ENCODE measurements at places on chromosomes 16 and 17. TPM values are rescaled to one million over a fixed set of nuclear protein-coding genes. Genes with fewer than 3 reads are reported as not detected.
A peak's percentile ranks its signal among the peaks of the same experiment; 100 is the strongest.

Gene SLFN13
- polyA plus RNA-seq: 27.1 TPM

- DNase-seq: no peak
Measured at GRCh38 chr16:66182592-66182991, 183.9 kb upstream of the CDH5 start.

Gene MT4
- not detected for polyA plus RNA-seq

DNA sequence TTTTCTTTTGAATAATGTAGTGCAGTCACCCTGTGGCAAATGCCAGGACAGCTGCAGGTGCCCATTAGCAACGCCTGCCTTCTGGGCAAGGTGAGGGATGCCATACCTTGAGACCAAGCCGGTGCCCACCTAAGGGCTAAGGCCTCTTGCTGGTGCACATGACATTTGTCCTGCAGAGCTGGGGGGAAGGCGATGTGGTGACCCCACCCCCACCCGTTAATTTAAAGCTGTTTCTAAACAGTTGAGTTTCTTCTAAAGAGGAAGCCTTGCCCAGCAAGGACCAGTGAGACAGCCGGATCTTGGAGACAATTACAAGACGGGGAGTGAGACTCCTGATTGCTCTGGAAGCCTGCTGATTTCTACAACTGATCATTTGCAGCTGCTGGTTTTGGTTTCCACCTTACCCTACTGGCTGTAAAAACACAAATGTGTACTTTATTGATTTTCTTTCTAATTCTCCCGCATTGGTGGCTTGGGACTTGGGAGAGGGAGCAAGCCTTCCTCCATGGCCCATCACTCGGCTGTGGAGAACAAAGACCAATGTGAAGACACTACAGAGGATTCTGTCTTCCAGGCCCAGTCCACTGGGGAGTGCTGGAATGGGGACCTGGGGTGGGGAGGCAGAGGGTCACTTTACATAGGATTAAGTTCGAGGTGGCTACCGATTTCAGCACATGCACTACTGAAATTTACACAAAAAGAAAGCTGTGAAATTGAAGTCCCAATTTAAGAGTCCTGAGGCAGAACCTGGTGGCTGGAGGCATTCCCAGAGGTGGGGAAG, 2.7 kb downstream of the CDK5R1 start:
- DNase-seq: no peak

GRCh38 chr17:8187517-8188262, 2.3 kb downstream of the BORCS6 start:
- DNase-seq: peak; percentile 92

GRCh38 chr17:50188531-50188920, 12.9 kb downstream of the COL1A1 start:
- DNase-seq: no peak

DNA sequence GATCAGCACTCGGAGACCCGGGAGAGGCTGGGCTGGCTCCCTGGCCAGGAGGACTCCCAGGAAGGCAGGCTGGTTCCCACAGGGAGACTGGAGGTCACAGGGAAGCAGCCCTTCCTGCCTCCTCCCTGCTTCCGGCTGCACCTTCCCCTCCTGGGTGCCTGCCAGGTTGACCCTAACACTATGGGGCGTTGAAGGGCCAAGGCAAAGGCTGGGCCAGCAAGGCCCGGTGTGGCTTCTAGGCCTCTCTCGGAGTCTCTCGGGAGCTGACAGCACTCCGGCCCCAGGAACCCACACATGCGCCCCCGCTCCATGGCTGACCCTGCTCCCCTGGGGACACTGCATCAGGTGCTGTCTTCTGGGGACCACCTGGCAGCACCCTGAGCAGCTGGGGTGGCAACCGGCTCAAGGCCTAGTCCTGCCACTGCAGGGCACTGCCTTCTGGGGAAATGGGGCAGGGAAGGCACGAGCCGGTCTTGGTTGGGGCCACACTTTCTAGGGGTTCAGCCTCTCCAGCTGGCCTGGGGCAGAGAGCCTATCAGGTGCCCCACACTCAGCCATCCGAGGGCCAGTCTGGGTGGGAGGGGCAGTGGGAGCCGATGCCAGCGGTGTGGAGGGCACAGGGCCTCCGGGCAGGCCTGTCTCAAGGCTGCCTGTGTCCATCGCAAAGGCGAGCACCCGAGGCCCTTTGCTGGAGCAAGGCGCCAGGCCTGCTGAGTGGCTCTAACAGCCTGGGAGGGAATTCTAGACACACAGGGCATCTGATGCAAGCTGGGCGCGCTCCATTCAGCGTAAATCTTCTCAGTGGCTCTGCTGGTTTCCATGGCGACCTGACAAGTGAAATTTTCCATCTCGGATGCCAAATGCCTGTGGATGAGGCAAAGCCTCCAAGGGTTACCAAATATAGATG, 5.6 kb upstream of the MTSS2 start:
- no peak for DNase-seq

All from left renal pelvis (tissue), 4 donors.